ENCODE measurements at places on chromosomes 2 and 18. TPM values are rescaled to one million over a fixed set of nuclear protein-coding genes. Genes with fewer than 3 reads are reported as not detected.

- H3K4me1 ChIP-seq = no peaks in the 10 kb centered on the region
- no peaks in the 10 kb centered on the region for H3K27me3 ChIP-seq
- no peak overlapping the region for H3K27ac ChIP-seq
- no peaks in the 10 kb centered on the region for H3K36me3 ChIP-seq
Observed at GRCh38 chr18:59282341-59282740, 9.1 kb upstream of the RAX start.

DNA sequence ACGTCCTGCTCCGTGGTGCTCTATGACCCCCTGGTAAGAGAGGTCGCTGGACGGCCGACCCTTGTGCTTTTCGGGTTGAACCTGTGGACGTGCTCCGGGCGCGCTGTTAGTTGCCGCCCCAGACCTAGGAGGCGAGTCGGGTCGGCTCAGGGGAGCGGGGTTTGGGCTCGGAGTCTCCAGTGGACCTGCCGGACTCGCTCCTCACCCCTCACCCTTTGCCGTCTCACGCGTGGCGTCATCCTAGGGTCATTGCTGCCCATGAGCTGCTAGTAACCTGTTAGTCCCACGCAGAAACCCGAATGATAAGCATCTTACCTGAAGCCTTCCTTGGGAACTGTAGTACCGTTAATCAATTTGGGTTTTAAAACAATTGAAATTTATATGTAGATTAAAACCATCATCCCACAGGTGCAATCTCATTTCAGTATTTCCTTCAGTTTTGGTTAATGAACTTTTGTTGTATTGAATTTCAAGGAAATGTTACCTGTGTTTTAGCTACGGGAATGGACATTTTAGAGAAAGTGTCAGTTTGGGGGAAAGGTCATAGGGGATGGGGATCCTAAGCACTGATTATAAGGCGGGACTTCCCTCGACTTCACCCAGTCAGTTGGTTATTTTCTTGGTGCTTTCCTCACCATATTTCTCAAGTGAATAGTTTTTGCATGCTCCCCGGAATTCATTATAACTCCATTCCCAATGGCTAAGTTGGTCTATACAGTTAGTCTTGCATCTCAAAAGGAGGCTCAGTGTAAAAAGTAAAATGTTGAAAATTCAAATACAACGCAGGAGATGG is 536 bp downstream of the ELP2 start:
- peak overlapping the region; percentile 99 for H3K27ac ChIP-seq
- peaks cover 28% of the 10 kb centered on the region for H3K4me1 ChIP-seq
- H3K4me3 ChIP-seq = peak overlapping the region; percentile 87
- no peaks in the 10 kb centered on the region for H3K27me3 ChIP-seq
- DNase-seq = peak; percentile 81

- no peak overlapping the region for H3K4me3 ChIP-seq
- H3K4me1 ChIP-seq = peaks cover 9% of the 10 kb centered on the region
Observed at GRCh38 chr2:120934574-120935338, 199.1 kb downstream of the GLI2 start.

GRCh38 chr2:177165721-177166711 is 46.6 kb upstream of the HNRNPA3 start:
- peak overlapping the region; percentile 80 for H3K27ac ChIP-seq
- H3K36me3 ChIP-seq = no peaks in the 10 kb centered on the region
- no peak overlapping the region for H3K4me3 ChIP-seq
- H3K27me3 ChIP-seq = no peaks in the 10 kb centered on the region

GRCh38 chr2:241724259-241724974 is 10.0 kb upstream of the D2HGDH start:
- no peaks in the 10 kb centered on the region for H3K27me3 ChIP-seq
- H3K4me3 ChIP-seq = no peak overlapping the region
- no peaks in the 10 kb centered on the region for H3K4me1 ChIP-seq
- no peak for DNase-seq
- H3K27ac ChIP-seq = no peak overlapping the region

GRCh38 chr2:44358503-44358902 is 2.8 kb downstream of the PREPL start:
- H3K4me3 ChIP-seq = no peak overlapping the region
- peaks cover 19% of the 10 kb centered on the region for H3K4me1 ChIP-seq
- no peak overlapping the region for H3K27ac ChIP-seq
- H3K36me3 ChIP-seq = no peaks in the 10 kb centered on the region
- DNase-seq = peak; percentile 93
- H3K27me3 ChIP-seq = no peaks in the 10 kb centered on the region

DNA sequence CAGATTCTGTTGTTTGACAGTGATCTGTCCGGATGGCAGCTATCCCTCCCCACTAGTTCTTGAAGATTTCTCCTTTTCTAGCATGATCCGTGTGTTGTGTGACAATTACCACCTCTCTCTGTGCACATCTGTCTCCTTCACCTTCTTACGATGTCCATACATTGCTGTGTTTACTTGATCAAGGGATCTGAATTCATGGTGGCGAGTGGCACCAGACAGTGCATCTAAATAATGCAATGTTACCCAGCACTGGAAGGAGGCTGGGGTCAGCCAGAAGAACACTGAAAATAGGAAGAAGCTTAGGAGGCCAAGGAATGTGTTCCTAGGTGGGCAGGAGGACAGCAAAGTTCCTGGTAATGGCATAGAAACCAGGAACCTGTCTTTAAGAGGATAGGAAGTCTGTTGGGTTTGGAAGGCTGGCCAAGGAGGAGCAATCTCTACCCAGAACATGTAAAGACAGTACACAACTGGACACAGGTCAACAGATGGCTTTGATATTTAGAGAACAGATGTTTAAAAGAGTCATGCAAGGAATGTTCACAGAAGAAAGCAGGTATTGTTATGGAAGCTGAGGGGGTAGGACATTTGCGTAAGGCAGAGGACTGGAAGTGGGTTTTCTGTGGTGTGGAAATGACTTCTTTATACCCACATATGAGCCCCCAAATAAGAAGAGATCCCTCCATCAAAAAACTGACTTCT is 126.4 kb downstream of the HRH4 start:
- no peak overlapping the region for H3K27ac ChIP-seq
- no peak overlapping the region for H3K4me3 ChIP-seq
- no peaks in the 10 kb centered on the region for H3K36me3 ChIP-seq
- no peaks in the 10 kb centered on the region for H3K27me3 ChIP-seq

- no peak overlapping the region for H3K27ac ChIP-seq
- no peak overlapping the region for H3K4me3 ChIP-seq
- H3K4me1 ChIP-seq = peaks cover 4% of the 10 kb centered on the region
Observed at GRCh38 chr18:74856434-74856833, 258.8 kb downstream of the ZNF407 start.

GRCh38 chr18:75408554-75409506 is 18.7 kb downstream of the SMIM21 start:
- DNase-seq = no peak
- H3K27ac ChIP-seq = no peak overlapping the region
- H3K36me3 ChIP-seq = no peaks in the 10 kb centered on the region
- H3K4me1 ChIP-seq = no peaks in the 10 kb centered on the region

DNA sequence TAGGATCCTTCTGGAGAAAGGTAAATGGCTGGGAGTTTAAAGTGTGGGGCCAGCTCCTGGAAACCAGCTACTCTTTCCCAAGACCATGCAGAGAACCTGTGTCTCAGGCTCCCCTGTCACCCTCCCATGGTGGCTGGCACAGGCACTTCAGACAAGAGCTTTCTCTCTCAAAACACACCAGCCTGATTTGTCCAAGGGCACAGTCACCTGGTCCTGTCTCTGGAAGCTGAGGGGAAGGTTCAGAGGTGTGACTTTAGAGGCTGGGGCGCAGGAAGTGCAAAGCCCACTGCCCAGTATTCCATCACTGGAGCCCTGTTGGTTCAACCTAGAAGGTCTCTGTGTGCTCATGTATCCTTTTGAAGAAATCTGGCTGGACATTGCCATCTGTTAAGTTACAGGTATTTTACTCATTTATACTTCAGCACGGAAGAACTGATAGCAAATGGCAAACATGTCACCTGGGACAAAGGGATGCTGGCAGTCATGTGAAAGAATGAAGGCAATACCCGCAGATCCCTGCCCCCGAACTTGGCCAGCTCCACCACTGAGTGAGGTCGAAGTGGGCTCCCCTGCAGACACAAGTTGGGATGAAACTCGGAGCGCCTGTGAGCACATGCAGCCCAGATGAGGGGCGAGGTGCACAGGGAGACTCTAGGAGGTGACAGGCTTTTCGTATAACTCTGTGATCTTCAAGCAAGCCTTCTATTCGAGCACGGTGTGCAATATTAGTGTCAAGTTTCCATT is 96.9 kb upstream of the MGAT4A start:
- no peak overlapping the region for H3K27ac ChIP-seq
- no peaks in the 10 kb centered on the region for H3K27me3 ChIP-seq
- DNase-seq = no peak
- no peaks in the 10 kb centered on the region for H3K36me3 ChIP-seq
- no peak overlapping the region for H3K4me3 ChIP-seq
- H3K4me1 ChIP-seq = peaks cover 41% of the 10 kb centered on the region

DNA sequence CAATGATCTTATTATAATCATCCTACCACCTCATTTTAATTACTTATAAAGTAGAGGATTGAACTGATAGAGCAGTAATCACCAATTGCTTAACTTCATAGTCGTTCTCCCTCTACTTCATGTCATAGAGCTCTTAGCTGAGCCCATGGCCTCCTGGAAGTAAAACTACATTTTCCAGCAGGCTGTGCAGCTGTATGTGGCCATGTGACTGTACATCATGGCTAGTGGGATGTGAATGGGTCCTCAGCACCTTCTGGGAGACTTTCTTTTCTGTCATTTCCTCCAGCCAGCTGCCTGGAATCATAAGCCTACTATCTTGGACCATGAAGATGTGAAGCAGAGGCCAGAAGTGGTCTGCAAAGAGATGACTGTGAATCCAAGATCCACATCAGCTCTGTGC is 128.7 kb upstream of the SKOR2 start:
- H3K36me3 ChIP-seq = no peaks in the 10 kb centered on the region
- no peaks in the 10 kb centered on the region for H3K4me1 ChIP-seq
- DNase-seq = no peak
- H3K4me3 ChIP-seq = no peak overlapping the region
- no peaks in the 10 kb centered on the region for H3K27me3 ChIP-seq

GRCh38 chr2:149538138-149538833 is 49.3 kb downstream of the MMADHC start:
- no peaks in the 10 kb centered on the region for H3K36me3 ChIP-seq
- DNase-seq = no peak
- H3K27me3 ChIP-seq = no peaks in the 10 kb centered on the region
- H3K4me1 ChIP-seq = no peaks in the 10 kb centered on the region
- H3K27ac ChIP-seq = no peak overlapping the region
- no peak overlapping the region for H3K4me3 ChIP-seq

- H3K4me3 ChIP-seq = no peak overlapping the region
- H3K36me3 ChIP-seq = no peaks in the 10 kb centered on the region
- H3K4me1 ChIP-seq = peaks cover 62% of the 10 kb centered on the region
- DNase-seq = no peak
Observed at GRCh38 chr2:85678377-85678776, 10.4 kb upstream of the SFTPB start.

- no peak for DNase-seq
- H3K4me3 ChIP-seq = no peak overlapping the region
- no peaks in the 10 kb centered on the region for H3K36me3 ChIP-seq
- no peaks in the 10 kb centered on the region for H3K27me3 ChIP-seq
- H3K27ac ChIP-seq = no peak overlapping the region
Observed at GRCh38 chr2:75100011-75100800, 99.1 kb downstream of the TACR1 start.

GRCh38 chr2:95315801-95316411 is 18.8 kb downstream of the KCNIP3 start:
- DNase-seq = no peak
- H3K4me3 ChIP-seq = no peak overlapping the region
- H3K27me3 ChIP-seq = no peaks in the 10 kb centered on the region
- no peaks in the 10 kb centered on the region for H3K4me1 ChIP-seq
- H3K27ac ChIP-seq = no peak overlapping the region

DNA sequence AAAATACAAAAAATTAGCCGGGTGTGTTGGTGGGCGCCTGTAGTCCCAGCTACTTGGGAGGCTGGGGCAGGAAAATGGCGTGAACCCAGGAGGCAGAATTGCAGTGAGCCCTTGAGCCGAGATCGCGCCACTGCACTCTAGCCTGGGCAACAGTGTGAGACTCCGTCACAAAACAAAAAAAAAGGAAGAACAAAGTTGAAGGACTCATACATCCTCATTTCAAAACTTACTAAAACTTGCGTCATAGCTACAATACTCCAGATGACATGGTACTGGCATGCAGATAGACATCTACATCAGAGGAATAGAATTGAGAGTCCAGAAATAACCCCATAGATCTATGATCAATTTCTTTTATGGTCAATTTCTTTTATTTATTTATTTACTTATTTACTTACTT is 13.6 kb upstream of the CYP27C1 start:
- no peaks in the 10 kb centered on the region for H3K27me3 ChIP-seq
- H3K27ac ChIP-seq = no peak overlapping the region
- no peak for DNase-seq
- no peaks in the 10 kb centered on the region for H3K4me1 ChIP-seq
- no peaks in the 10 kb centered on the region for H3K36me3 ChIP-seq

- no peaks in the 10 kb centered on the region for H3K4me1 ChIP-seq
- no peaks in the 10 kb centered on the region for H3K36me3 ChIP-seq
- DNase-seq = no peak
- H3K27me3 ChIP-seq = no peaks in the 10 kb centered on the region
- no peak overlapping the region for H3K27ac ChIP-seq
- H3K4me3 ChIP-seq = no peak overlapping the region
Observed at GRCh38 chr18:44973282-44973681, 292.6 kb downstream of the SETBP1 start.

- H3K4me3 ChIP-seq = no peak overlapping the region
- H3K36me3 ChIP-seq = no peaks in the 10 kb centered on the region
- no peaks in the 10 kb centered on the region for H3K27me3 ChIP-seq
- H3K27ac ChIP-seq = peak overlapping the region; percentile 87
Observed at GRCh38 chr18:77062518-77063003, 70.0 kb downstream of the MBP start.

DNA sequence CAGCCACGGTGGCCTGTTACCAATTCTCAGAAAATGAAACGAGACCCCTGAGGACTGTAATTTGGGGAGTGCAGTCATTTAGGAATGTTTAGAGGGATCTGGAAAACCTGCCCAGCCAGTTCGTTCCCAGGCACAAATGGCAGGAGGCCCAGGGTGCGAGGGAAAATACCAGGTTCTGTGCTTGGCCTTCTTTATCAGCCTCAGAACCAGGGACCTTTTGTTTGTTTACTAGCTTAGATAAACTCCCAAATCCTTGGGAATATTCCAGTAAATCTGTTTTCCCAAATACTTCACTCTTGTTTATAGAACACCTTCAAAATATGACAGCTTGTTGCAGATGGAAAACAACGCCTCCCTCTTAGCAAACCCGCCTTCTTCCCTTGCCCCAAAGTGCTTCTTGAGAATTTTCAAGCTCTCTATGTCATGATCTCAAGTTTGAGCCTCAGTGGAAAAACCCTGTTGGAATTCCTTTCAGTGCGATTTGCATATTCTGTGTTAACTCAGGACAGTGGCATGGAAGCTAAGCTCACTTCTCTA is 400.3 kb upstream of the SMIM21 start:
- peak overlapping the region; percentile 40 for H3K27ac ChIP-seq
- H3K27me3 ChIP-seq = no peaks in the 10 kb centered on the region
- no peak overlapping the region for H3K4me3 ChIP-seq
- no peak for DNase-seq

Gene CEP192
- 14.3 TPM for total RNA-seq

Gene EMX1
- total RNA-seq = not detected

Gene TUBA3D
- total RNA-seq = not detected

Gene SLC38A11
- total RNA-seq = not detected

Gene CD207
- total RNA-seq = not detected

Gene SKOR2
- not detected for total RNA-seq

Gene CRIM1
- 127 TPM for total RNA-seq

Gene OR6B2
- not detected for total RNA-seq

Gene AFF3
- 21.0 TPM for total RNA-seq

Gene DSG2
- total RNA-seq = 55.4 TPM

Gene NLRC4
- 7.2 TPM for total RNA-seq
